ENCODE measurements at places on chromosomes 4 and X.
A peak's percentile ranks its signal among the peaks of the same experiment; 100 is the strongest.

GRCh38 chr4:109738104-109738872, 8.4 kb upstream of the PLA2G12A start:
- DNase-seq = no peak

DNA sequence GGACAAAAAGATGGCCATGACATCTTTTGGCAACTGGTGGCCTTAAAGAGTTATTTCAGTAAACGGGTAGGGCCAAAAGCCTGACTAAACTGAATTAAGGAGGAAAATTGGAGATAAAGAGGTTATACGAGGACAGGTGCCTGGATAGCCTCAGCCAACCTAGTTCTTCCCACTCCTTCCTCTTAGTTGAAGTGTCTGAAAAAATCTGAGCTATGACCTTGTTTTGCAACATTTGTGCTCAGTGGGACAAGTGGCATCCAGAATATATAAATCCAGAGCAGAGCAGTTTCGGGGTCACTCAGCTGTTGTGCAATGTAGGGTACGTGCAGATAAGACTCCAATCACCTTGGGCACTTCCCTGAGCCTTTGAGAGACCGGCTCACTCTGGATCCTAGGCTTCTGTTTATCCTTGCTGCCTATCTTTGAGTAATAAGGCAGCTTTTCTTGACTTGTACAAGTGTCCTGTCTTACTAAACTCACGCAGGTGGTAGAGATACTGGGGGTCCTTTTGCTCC, 50.2 kb upstream of the MORC4 start:
- no peak for DNase-seq

DNA sequence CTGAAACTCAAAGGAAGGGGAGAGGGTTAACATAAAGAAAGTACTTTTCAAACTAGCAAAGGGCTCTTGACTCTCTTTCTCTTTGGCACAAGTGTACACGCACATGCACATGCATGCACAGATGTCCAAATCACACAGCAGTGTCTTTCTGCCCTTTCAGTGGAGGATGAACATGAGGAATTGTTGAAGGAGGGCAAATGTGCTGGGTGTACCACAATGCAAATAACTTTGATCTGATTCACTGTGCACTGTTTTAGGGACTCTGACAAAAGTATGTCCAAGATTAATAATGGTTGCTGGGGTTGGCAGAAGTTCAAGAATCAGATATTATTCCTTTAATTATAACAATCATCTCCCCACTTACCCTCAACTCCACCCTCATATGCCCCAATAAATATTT, 93.8 kb downstream of the GPC4 start:
- no peak for DNase-seq

GRCh38 chr4:13891544-13891939, 264.0 kb upstream of the BOD1L1 start:
- DNase-seq = no peak

GRCh38 chrX:1468250-1468772, 15.6 kb upstream of the ASMTL start:
- peak; percentile 74 for DNase-seq

- DNase-seq = no peak
Measured at GRCh38 chr4:54843106-54843505, 185.3 kb downstream of the KIT start.

DNA sequence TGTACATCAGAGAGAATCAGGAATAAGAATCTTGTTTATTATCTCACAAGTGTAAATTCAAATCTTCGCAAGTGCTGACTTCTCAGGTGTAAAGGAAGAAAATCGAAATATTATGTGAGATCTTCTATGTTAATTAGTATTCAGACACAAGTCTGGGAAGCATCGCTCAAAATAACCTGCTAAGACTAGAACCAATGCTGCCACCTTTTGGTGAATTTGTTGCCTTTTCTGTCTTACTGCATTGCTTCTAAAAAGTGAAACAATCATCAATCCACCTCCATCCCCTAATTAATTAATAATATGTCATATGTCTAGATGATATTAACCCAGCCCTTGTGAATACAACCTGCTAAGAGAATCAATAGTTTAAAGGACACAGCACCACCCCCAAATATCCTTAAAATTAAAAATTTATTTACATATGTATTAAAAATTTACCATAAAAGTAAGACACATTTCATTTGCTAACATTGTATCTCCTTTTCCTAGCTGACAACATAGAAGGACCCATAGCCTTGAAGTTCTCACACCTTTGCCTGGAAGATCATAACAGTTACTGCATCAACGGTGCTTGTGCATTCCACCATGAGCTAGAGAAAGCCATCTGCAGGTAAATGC, 3.5 kb downstream of the EPGN start:
- DNase-seq = no peak

DNA sequence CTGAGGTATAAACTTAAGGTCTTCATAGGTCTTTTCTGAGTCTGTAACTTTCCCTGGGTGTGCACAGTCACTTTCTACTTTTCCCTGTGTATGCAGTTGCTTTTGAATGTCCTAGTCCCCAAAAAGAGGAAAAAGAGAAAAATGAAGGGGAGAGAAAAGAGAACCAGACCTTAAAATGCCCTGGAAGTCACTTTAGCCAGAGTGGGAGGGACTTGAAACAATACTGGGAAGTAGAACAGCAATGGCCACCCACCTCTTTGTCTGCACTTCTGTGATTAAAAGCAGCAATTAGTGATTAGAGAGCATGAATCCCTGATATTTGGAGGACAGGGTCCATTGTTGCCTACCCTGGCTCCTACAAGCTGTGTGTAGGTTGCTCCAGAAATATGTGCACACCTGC, 36.1 kb downstream of the ZCCHC13 start:
- no peak for DNase-seq

DNA sequence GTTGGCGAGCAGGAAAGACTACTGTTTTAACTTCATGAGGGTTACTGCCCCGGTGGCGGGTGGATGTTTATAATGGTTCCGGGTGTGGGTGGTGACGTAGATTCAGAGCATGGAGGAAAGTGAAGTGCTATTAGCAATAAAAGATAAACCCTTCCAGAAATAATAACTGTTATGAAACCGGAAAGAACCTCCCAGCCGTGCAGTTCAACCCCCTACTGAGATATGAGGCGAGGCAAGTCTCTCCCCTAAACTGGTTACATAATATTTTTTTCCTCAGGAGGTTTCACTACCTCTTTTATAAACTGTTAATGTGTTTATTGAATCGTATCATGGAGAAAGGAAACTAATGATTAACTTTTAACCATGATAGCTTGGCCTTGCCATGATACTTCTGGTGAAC, 33.9 kb upstream of the STIM2 start:
- DNase-seq = no peak

GRCh38 chrX:154986826-154987575, 35.5 kb downstream of the F8 start:
- no peak for DNase-seq

DNA sequence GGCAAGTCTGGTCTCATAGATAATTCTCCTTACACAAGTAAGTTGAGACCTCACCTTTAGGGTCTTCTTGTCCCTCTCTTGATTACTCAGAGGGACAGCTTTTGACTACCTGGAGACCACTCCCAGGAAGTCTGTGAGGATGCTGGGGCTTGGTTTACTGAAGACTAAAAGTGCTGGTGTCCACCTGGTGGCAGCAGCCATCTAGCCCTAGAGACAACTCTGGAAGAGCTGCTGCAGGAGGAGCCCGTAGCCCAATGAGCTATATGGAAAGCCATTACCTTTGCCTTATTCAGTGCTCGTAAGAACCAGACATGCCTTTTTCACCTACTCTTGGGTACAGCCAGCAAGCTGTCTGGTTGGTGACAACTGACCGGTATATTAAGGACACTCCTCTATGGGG, 7.3 kb downstream of the FGFBP2 start:
- no peak for DNase-seq

DNA sequence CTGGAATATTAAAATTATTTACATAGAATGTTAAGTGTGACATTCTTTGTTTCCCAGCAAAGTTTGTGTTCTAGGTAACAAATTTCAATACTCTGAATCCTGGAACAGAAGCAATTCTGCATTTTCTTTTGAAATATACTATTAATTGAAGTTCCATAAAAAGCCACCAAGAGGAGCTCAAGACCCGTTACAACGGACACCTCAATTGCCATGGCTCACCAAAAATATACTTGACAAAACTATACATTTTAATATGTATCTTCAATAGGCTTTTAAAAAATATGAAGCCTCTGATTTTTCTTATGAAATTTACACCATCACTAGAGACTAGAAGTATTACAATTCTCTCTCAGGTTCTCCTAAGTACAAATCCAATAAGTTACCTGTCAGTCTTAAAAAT, 111.4 kb downstream of the NYX start:
- DNase-seq = no peak

GRCh38 chr4:25929298-25929686, 15.3 kb downstream of the SMIM20 start:
- no peak for DNase-seq

- DNase-seq = no peak
Measured at GRCh38 chr4:38113132-38113531, 152.9 kb downstream of the PTTG2 start.

- DNase-seq = no peak
Measured at GRCh38 chr4:26311633-26312032, 9.2 kb upstream of the RBPJ start.

GRCh38 chr4:68324519-68325262, 25.2 kb downstream of the YTHDC1 start:
- no peak for DNase-seq

- no peak for DNase-seq
Measured at GRCh38 chr4:128322986-128323385, 35.4 kb upstream of the PGRMC2 start.

- no peak for DNase-seq
Measured at GRCh38 chr4:81003597-81004111, 26.9 kb upstream of the BMP3 start.

GRCh38 chrX:46627711-46628419, 54.3 kb downstream of the CHST7 start:
- DNase-seq = no peak

DNA sequence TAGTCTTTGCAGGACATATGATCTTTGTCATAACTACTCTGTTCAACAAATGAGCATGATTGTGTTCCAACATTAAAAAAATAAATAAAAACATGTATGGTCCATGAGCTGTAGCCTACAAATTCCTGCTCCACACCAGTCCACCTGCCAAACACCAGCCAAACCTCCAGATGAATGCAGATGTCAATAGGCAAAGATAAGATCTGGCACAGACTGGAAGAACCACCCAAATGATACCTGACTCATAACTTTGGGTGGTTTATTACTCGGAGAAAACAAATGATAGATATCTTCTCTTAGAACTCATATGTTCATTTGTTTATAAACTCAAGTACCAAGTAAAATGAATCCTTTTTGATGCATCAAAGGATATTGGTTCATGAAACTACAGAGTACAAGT, 425.1 kb downstream of the GBA3 start:
- DNase-seq = no peak

- DNase-seq = no peak
Measured at GRCh38 chr4:54157606-54158005, 57.6 kb downstream of the GSX2 start.

GRCh38 chr4:3212391-3213105, 36.4 kb upstream of the MSANTD1 start:
- no peak for DNase-seq

GRCh38 chr4:109395694-109396093, 37.9 kb upstream of the SEC24B start:
- no peak for DNase-seq

DNA sequence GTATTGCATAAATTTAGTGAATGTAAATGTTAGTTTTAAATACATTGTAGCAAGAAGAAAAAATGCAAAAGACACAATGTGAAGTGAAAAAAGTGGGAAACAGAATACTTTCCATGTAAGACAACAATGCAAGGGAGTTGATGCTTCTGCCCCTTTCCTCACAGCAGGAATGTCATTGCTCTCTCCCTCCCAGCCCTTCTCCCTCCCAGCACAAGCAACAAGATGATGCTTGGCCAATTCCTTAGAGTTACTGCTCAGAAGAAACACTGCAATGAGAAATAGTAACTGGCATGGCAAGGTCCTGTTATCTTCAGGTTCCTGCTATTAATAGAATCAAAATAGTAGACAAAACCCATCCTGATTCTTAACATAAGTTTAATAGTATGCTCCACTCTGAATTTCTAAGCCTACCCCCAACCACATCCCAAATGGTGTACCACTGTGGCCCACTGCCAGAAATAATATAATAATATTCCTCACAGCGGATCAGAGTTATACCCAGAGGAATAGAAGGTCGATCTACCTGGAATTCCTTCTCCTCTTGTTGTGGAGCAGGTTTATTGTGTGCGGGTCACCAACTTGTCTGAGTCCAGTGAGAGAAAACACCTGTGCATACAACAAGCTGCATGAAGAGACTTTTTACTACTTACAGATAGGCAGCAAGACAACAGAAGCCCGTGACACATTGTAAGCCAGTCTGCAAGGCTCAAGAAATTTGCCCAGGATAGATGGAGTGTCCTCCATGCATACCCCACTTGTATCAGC, 69.8 kb upstream of the SLC7A11 start:
- no peak for DNase-seq

DNA sequence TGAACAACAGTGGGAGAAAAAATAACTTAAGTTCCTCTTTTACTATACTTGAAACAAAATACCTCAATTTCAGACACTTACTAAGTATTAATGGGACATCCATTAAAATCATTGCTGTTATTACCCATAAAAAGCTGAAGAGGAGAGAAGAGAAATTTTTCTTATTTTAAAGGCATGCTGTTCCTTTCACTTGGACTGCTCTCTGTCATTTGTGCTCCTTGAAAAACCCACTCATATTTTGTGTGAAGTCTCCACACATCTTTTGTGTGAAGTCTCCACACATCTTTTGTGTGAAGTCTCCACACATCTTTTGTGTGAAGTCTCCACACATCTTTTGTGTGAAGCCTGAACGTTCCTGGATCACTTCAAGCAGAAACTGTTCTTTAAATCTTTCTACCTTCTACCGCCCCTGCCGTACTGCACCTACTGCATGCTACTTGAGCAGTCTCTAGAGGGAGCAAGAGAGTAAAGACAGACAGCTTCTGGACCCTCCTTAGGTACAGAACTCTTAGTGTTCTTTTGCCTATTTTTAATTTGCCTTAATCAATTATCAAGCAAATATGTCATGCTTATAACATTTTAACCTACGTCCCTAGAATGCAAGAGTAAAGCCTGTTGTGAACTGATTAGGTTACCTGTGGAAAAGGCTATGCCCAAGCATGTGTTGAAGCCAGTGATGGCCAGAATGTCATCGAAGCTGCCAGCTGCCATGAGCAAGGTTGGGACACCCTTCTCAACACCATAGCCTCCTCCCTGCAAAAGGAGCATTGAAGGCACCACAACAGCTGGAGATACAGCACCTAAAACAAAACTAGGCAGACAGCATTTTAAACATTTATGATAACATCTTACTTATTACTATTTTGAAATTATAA, 27.1 kb upstream of the SLC9B1 start:
- peak; percentile 9 for DNase-seq

DNA sequence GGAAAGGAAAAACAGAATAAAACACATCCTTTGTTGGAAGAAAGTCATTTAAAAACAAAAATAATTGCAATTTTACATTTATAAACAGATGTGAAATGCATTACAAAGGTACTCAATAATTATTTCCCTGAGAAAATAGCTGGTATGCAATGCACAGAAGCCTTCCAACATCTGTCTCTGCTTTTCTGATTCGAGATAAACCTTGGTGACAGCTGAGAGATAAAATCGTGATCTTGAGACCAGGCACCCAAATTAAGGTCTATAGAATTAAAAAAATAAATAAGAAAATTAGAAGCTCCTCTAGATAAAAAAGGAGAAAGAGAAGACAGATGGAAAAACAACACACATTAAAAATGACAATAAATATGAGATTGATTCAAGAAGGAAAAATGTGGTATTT, 544.0 kb downstream of the SPRY1 start:
- DNase-seq = no peak
